ENCODE measurements at places on chromosomes 3 and 15.

- peak; percentile 75 for DNase-seq
These were observed 16.3 kb upstream of the ST3GAL6 start for GRCh38 chr3:98746882-98747281.

DNA sequence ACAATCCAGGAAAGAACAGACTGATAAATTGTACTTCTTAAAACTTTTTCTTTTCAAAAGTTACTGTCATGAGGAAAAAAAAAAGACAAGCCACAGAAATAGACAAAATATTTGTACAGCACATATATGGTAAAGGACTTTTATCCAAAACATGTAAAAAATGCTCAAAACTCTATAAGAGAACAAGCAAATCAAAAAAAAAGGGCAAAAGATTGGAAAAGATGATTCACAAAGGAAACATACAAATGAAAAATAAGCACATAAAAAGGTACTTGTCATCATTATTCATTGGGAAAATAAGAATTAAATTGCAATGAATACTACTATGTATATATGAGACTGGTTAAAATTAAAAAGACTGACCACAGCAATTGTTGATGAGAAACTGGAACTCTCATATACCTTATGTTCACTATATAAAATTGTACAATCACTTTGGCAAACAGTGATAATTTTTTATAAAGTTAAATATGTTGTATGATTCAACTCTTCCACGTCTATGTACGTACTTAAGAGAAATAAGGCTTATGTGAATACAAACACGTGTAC is 39.7 kb downstream of the DIPK2A start:
- no peak for DNase-seq

DNA sequence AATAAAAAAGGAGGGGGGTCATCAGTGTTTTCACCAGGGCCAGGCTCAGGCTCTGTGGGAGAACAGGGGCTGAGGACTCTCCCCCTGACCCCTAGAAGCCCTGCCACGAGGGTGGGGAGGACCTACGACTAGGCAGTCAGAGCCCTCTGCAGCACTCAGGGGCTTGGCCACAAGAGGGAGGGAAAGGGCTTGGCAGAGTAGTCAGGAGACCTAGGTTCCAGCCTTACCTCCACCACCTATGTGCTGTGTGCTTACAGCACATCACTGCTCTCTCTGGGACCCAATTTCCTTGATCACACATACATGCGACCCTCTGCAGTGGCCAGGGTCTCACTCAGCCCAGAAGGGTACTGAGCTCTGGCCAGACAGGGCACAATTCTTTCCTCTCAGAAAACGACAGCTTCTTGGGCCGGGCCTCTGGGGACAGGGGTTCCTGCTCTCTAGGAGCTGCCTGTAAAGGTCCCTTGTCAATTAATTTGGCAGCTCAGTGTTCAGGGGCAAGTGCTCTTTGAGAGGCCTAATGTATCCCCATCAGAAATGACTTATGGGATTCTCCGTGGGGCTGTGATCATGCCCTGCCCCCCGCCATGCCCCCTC is 16.4 kb upstream of the SKIC8 start:
- peak; percentile 49 for DNase-seq

GRCh38 chr3:23129817-23130216 is 73.3 kb upstream of the UBE2E2 start:
- DNase-seq = peak; percentile 26

GRCh38 chr3:119508172-119508845 is 10.0 kb downstream of the TIMMDC1 start:
- no peak for DNase-seq

DNA sequence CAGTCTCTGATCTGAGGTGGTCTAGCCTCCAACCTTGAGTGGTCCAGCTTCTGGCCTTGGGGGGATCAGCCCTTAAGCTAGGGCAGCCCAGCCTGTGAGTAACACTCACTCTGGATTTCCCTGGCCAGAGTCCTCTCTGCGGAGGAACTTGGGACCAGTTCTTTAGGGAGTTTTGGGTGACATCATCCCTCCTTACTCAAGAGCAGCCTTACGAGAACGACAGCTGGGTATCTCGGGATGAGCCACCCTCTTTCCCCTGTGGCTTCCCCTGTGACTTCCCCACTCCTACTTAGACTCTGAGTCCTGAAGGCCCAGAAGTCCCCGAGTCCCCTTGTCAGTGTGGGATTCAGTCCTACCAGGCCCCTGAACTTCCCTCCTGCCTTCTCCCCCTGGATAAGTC is 10.2 kb upstream of the PLXND1 start:
- DNase-seq = peak; percentile 66

GRCh38 chr3:190853464-190853863 is 9.0 kb downstream of the GMNC start:
- DNase-seq = no peak

GRCh38 chr15:29612096-29612495 is 210.2 kb downstream of the TJP1 start:
- DNase-seq = peak; percentile 7

DNA sequence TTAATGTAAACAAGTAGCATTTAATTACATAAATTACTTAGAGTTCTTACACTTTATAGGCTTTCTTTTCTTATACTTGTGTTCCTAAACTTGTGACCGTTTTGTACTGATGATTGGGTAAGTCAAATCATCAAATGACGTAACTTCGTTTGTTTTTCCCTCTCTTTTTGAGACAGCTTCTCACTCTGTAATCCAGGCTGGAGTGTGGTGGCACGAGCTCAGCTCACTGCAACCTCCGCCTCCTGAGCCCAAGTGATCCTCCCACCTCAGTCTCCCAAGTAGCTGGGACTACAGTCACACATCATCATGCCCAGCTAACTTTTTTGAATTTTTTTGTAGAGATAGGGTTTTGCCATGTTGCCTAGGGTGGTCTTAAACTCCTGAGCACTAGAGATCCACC is 226.0 kb downstream of the TCF12 start:
- no peak for DNase-seq

DNA sequence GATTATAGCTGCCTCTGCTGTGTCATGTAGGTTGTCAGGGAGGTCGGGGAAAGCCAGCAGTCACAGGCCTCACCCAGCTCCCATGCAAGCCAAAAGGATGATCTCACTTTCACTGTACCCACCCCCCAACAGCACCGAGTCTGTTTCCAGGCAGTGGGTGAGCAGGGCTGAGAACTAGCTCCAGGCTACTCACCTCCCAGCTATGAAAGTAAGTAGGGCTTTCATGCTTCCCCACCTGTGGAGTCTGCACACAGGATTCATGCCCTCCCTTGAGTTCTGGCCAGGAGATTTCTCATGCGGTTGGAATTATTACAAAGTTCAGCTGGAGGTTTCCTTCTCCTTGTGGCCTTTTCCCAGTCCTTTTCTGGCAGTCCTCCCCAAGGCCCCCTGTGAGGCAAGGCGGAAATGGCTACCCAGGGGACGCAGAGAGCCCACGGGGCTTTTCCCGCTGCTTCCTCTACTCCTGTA is 356.2 kb downstream of the SV2B start:
- DNase-seq = no peak

DNA sequence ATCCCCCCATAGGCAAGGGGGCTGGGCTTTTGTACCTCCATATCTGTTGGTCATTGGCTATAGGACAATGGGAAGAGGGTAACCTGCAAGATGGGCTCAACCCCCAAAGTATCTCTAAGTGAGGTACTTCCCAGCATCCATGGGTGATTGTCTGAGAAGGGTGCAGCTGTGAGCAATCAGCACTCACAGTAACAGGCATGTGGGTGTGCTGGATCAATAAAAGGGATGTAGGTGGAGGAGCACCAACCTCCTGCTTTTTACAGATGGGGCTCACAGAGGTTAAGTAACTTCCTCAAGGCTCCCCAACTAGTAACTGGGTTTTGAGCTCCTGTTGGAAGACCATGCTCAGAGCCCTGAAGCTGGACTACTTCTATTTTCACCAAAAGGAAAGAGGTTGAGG is 26.4 kb upstream of the FAM107A start:
- DNase-seq = no peak

DNA sequence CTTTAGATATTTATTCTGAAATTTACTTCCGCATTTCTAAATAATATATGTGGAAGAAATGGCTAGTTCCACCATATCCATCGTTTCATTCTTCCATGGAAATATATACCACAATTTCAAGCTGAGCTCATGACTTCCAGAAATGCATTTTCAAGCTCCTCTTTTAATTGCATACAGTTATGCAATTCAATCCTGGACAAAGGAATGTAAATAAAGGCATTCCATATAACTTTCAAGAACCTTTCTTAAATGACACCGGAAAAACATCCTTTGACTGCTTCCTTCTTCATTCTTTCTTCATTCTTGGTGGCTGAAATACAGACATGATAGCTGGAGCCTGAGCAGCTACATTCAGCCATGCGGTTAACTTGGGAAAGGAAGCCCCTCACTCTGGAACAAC is 185.2 kb upstream of the GADL1 start:
- DNase-seq = no peak

- no peak for DNase-seq
These were observed 74.5 kb downstream of the NSUN3 start for GRCh38 chr3:94137377-94137776.

GRCh38 chr15:78925956-78926743 is 18.7 kb downstream of the CTSH start:
- no peak for DNase-seq

DNA sequence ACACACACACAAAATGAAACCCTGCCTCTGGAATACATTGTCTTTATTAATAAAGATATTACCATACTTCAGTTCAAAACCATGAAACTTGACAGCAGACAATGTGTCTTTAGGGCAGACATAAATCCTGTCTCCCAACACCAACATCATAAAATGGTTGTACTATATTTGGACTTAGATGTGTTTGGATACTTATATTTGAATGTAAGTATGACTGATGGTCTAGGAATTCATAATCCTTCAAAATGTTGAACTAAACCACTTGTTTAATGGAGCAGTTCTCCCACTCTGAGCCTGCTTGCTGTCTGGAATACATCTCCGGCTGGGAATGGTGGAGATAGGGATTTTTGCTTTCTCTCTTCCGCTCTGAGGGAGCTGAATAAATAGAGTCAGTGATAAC is 10.6 kb downstream of the FBN1 start:
- DNase-seq = no peak

GRCh38 chr3:55720614-55721013 is 233.5 kb upstream of the WNT5A start:
- DNase-seq = no peak

DNA sequence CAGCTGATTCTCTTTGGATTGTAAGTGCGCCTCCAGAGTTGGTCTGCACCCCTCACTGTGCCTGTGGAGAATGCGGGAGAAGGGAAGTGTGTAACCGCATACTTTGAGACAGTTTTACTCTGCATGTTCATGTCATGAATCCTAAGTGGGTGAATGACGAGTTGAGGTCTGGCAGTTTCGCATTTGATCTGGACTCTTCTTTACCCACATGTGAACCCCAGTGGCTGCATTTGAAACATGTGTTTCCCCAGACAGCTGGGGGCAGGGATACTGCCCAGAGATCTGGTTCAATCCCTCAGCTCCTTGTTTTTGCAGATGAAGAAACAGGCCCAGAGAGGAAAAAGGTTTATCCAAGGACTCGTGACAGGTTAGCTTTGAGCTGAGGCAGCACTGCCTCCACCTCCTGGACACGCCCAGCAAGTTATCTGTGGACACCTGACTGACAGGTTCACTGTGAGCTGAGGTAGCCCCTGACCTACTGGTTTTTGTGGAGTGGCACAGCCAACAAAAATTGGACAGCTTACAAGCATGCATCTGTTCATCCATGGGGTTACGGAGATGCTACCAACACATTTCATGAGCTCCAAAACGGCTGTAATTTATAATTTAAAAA is 207.3 kb downstream of the XXYLT1 start:
- DNase-seq = no peak

- DNase-seq = peak; percentile 55
These were observed 117.7 kb downstream of the GBE1 start for GRCh38 chr3:81643721-81644120.

DNA sequence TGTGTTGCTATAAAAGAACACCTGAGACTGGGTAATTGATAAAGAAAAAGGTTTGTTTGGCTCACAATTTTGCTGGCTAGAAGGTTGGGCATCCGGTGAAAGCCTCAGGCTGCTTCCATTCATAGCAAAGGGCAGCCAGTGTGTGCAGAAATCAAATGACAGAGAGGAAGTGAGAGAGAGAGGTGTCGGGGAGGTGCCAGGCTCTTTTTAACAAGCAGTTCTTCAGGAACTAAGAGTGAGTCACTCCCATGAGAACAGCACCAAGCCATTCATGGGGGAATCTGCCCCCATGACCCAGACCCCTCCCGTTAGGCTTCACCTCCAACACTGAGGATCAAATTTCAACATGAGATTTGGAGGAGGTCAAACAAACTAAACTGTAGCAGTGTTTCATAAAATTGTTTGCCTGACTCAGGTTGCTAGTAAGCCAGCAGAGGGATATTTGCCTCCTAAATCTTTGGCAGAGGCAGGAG is 4.5 kb upstream of the PARP15 start:
- peak; percentile 50 for DNase-seq

- peak; percentile 62 for DNase-seq
These were observed 541 bp downstream of the RPS27L start for GRCh38 chr15:63156755-63157117.

GRCh38 chr3:66481071-66482017 is 19.5 kb downstream of the LRIG1 start:
- DNase-seq = no peak

- peak; percentile 87 for DNase-seq
These were observed at the start of gene CEMIP for GRCh38 chr15:80778964-80779657. Gene CEMIP (plus strand): TSS chr15:80779370. CDS start chr15:80873880, 94,510 bp downstream.

GRCh38 chr3:139299261-139300132 is 44.3 kb upstream of the MRPS22 start:
- peak; percentile 65 for DNase-seq

GRCh38 chr3:125967156-125967555 is 1.8 kb upstream of the ROPN1B start:
- no peak for DNase-seq

DNA sequence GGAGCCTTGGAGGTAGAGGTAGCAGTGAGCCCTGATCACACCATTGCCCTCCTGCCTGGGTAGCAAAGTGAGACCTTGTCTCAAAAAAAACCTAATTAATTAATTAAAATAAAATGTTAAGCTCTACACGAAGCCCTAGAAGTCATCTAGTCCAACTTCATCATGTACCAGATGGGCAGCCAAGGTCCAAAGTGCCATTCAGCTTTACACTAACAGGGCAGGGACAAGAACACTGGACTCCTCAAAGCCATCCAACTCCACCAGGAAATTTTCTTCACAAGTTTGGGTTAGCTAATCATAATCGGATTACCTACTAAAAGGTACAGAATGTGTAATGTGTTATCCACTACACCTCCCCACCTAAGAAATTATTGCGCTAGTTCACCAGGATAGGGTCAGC is 48.8 kb downstream of the WWTR1 start:
- DNase-seq = no peak

GRCh38 chr3:3801494-3801841 is 2.2 kb downstream of the LRRN1 start:
- DNase-seq = no peak
